ENCODE measurements at places on chromosomes 7 and 10. TPM values are rescaled to one million over a fixed set of nuclear protein-coding genes. Genes with fewer than 3 reads are reported as not detected.

The RBP3 gene
- not detected for total RNA-seq

The PGAM2 gene
- total RNA-seq: 0.17 TPM

The HDAC9 gene
- 5.2 TPM for total RNA-seq

The ARHGEF35 gene
- total RNA-seq: 2.8 TPM

The PRSS1 gene
- not detected for total RNA-seq

The CAMK1D gene
- 2.5 TPM for total RNA-seq
